Kidney (tissue), 22 donors: ENCODE measurements at places on chromosomes 3 and 15. TPM values are rescaled to one million over a fixed set of nuclear protein-coding genes. Genes with fewer than 3 reads are reported as not detected.

- no peaks in the 10 kb centered on the region for H3K27me3 ChIP-seq
- no peak overlapping the region for H3K4me3 ChIP-seq
- H3K36me3 ChIP-seq: no peaks in the 10 kb centered on the region
- no peak overlapping the region for H3K27ac ChIP-seq
These were observed 520.1 kb downstream of the ROBO1 start for GRCh38 chr3:79247725-79248043.

GRCh38 chr15:38528294-38528693, 36.3 kb downstream of the RASGRP1 start:
- no peaks in the 10 kb centered on the region for H3K4me1 ChIP-seq
- no peak for DNase-seq
- H3K4me3 ChIP-seq: no peak overlapping the region
- H3K27ac ChIP-seq: no peak overlapping the region
- no peaks in the 10 kb centered on the region for H3K27me3 ChIP-seq
- H3K36me3 ChIP-seq: no peaks in the 10 kb centered on the region

DNA sequence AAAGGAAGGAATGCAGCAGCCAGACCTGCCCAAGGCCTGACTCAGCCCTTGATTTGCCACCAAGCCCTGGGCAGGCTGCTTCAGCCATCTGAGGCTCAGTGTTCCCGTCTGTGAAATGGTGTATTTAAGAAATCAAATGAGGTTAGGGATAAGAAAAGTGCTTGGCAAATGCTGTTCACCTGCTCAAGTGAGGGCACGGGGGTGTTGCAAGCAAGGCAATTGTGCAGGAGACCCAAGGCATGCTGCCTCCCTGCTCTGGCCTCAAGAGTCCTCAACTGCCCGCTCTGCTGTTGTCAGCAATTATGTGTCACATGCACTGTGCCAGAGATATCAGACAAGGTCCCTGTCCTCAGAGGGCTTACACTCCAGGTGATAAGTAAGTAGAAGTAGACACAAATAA, 101.8 kb downstream of the TPRA1 start:
- H3K36me3 ChIP-seq: no peaks in the 10 kb centered on the region
- no peak for DNase-seq
- no peaks in the 10 kb centered on the region for H3K27me3 ChIP-seq
- H3K4me3 ChIP-seq: no peak overlapping the region

DNA sequence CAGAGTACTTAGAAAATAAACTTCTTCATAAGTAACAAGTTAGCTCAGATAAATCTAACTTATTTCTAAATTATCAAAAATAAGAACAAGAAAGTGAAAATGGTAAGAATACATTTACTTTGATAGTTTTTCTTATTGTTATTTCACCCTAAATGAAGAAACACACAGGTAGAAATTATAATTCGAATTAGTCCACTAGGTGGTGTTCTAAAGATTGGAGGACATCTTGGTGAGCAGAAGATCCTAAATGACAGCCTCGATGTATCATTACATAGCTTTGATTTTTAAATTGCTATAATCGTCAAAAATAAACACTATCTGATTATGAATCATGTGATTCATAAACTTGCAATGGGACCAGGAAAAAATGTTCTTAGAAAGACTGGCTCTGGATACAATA, 280.8 kb upstream of the UBE2E2 start:
- no peak overlapping the region for H3K4me3 ChIP-seq
- no peak for DNase-seq
- no peak overlapping the region for H3K27ac ChIP-seq
- H3K36me3 ChIP-seq: no peaks in the 10 kb centered on the region
- H3K27me3 ChIP-seq: no peaks in the 10 kb centered on the region

GRCh38 chr3:38257583-38257982, 8.0 kb upstream of the SLC22A13 start:
- peaks cover 2% of the 10 kb centered on the region for H3K4me1 ChIP-seq
- no peaks in the 10 kb centered on the region for H3K36me3 ChIP-seq
- no peak overlapping the region for H3K27ac ChIP-seq
- no peak for DNase-seq
- no peak overlapping the region for H3K4me3 ChIP-seq

DNA sequence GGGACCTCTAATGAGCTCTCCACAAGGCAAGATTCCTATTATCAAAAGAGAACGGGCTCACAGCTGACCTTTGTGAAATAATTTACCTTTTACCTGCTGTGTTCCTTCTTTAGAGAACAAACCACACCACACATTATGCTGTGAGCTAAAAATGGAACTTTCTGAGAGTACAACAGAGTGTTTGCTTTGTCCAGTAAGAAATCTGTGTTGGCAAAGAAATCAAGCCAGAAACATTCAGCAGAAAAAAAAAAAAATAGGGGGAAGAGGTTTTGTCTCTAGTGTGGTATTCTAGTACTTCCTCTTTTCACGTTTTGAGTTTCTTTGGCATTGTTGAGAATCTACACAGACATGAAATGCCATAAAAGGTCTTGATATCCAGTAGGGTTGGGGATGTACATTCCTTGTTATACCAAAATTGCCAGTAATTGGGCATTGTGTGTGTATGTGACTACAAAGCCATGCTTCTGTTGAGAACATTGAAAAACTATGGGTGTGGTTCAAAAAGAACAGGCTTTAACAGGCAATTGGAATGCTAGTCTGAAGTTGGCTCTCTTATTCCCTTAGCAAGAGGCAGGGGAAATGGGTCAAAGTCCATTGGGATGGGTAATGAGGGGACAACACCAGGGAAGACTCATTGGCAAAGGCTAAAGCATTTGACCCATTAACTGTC, 273.5 kb downstream of the NEK10 start:
- no peak overlapping the region for H3K27ac ChIP-seq
- H3K4me3 ChIP-seq: no peak overlapping the region
- H3K27me3 ChIP-seq: no peaks in the 10 kb centered on the region
- H3K36me3 ChIP-seq: no peaks in the 10 kb centered on the region
- DNase-seq: no peak
- no peaks in the 10 kb centered on the region for H3K4me1 ChIP-seq

DNA sequence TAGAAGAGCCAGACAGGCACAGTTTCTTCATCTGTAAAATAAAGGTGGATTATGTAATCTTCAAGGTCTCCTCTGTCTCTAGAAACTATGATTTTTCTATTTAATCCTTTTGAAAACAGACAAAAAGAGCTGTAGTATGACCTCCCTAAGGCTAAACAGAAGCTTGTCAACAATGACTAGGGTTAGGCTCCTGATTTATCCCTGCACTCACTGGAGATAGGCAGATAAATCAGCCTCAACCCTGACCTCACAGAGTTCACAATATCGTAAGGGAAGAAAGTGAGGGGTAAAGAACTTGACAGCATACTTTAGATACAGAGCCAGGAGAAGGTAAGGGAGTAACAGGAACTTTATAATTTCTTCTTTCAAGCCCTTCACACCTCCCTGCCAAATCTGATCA, 124.8 kb downstream of the TMCC1 start:
- no peaks in the 10 kb centered on the region for H3K27me3 ChIP-seq
- H3K4me1 ChIP-seq: peaks cover 6% of the 10 kb centered on the region
- H3K36me3 ChIP-seq: no peaks in the 10 kb centered on the region
- no peak for DNase-seq
- no peak overlapping the region for H3K4me3 ChIP-seq

GRCh38 chr3:139533781-139534454, 5.6 kb downstream of the RBP1 start:
- H3K4me3 ChIP-seq: no peak overlapping the region
- no peak overlapping the region for H3K27ac ChIP-seq
- no peaks in the 10 kb centered on the region for H3K36me3 ChIP-seq

- H3K36me3 ChIP-seq: no peaks in the 10 kb centered on the region
- no peaks in the 10 kb centered on the region for H3K27me3 ChIP-seq
- no peak overlapping the region for H3K27ac ChIP-seq
- H3K4me1 ChIP-seq: peaks cover 32% of the 10 kb centered on the region
- no peak overlapping the region for H3K4me3 ChIP-seq
- DNase-seq: no peak
These were observed 70.8 kb upstream of the POMGNT2 start for GRCh38 chr3:43176666-43177065.

GRCh38 chr15:42933886-42934667, 13.5 kb upstream of the TTBK2 start:
- DNase-seq: no peak
- H3K27ac ChIP-seq: no peak overlapping the region
- no peaks in the 10 kb centered on the region for H3K4me1 ChIP-seq
- no peaks in the 10 kb centered on the region for H3K36me3 ChIP-seq

EFCAB12 gene
- 3.5 TPM for total RNA-seq

DISP2 gene
- total RNA-seq: 0.69 TPM

SUCNR1 gene
- total RNA-seq: 7.3 TPM

CHRNB4 gene
- 0.13 TPM for total RNA-seq

RNF123 gene
- 43.7 TPM for total RNA-seq

VIPR1 gene
- total RNA-seq: 4.9 TPM

CHRNA3 gene
- not detected for total RNA-seq
